Stimulated activated CD4-positive, alpha-beta T cell treated with anti-CD3 and anti-CD28 coated beads, TNF-alpha, amount 100 ng/mL, for 1 hour (primary cell): ENCODE measurements at places on chromosomes 2 and 18.

DNA sequence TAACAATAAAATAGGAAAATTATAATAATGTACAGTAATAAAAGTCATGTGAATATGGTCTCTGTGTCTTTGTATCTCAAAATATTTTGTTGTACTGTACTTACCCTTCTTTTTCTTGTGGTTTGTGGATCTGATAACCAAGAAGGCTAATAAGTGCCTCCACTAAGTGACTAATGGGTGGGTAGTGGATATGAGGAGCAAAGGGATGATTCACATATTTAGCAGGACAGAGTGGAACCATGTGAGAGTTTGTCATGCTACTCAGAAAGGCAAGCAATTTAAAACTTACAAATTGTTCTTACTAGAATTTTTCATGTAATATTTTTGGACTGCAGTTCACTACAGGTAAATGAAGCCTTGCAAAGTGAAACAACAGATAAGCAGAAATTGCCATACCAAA is 1241.2 kb upstream of the CDH2 start:
- no peak for DNase-seq

DNA sequence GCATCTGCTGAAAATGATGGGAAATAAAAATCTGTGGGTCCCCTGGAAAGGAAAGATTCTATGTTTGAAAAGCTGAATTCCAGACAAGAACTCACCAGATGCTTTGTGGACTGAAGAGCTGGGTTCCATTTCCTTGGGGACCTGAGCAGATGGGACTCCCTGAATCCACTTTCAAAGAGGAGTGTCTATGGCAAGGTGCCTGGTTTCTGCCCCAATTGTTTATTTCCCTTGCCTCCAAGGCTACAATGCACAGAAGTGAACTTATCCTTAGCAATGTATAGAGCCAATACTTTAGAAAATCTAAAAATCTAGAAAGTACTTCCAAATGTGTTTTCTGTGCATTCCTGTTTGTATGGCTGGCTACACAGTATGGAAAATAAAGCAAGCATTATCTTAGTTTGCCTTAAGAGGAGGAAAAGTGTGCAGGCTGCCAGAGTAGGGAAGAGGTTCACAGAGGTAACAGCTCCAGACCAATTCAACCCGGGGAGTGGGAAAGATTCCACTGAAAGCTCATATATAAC is 420.5 kb downstream of the NRXN1 start:
- no peak for DNase-seq

- DNase-seq, result no peak
These were observed 1024.7 kb upstream of the PIK3C3 start for GRCh38 chr18:40930211-40930882.

DNA sequence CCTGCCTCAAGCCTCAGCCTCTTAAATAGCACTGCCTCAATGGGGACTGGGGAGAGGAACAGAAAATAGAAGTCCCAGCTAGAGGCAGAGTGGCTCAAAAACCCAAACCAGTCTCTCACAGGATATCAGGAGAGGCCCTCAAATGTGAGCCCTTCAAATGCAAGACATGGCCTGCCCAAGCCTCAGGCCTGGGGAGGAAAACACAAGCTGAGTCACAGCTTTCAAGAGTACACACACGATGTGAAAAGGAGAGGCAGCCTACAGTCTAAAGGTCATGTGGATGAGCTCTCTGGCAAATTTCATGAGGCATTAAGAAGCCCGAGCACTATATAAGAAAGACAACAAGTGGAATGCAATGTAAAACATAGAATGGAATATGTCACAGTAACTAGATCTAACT is 316.6 kb upstream of the MEX3C start:
- no peak for DNase-seq

GRCh38 chr2:84882414-84882738 is 1.5 kb upstream of the TRABD2A start:
- no peak for DNase-seq

DNA sequence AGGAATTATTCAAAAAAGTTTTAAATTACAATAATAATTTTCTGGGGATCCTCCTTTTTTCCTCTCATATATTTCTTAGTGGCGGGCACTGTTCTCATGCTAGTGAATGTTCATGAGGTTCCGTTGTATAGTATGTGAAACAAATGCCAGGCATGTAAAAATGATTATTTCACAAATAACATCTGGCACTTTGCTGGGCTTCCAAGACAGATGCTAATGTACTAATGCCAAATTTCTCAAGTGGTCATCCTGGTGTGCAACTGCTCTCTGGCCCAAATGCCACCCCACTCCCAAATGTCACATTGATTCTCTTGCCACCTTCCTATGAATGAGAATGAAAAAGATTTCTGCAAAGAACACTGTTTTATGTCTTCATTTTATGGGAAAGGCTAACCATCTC is 564.0 kb upstream of the GCFC2 start:
- no peak for DNase-seq

- no peak for DNase-seq
These were observed 655.5 kb downstream of the DCDC2C start for GRCh38 chr2:4358837-4359236.

- no peak for DNase-seq
These were observed 44.7 kb downstream of the MSTN start for GRCh38 chr2:190017837-190018236.

DNA sequence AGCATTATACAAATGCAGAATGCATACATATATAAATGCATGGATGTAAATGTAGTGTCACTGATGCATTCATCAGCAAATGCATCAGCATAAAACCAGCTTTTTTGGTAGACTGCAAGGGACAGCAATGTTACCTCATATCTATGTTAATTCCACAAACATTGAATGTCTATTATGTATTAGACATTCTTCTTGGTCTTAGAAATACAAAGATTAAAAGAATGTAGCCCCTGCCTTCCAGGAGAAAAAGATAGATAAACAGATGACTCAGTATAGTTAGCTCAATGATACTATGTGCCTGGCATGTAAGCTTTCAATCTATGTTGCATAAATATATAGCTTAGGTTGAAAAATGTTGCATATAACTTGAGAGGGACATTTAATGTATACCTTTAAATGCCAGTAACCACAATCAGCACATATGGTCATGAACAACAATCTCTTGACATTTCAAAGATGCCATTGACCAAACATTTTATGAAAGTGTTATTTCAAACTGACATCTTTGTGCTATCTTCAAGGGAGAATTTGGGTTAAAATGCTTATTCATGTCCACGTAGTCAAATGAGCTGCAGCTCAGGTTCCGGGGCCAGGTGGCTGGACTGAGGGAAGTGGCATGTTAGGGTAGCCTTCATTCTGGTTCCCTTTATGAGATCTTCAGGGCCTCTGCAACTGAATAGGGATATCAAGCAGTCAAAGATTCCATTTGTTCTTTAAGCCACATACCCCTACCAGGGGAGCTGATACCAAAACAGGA is 45.2 kb upstream of the GCG start:
- DNase-seq, result no peak
